ENCODE measurements at places on chromosomes 1 and 21. TPM values are rescaled to one million over a fixed set of nuclear protein-coding genes. Genes with fewer than 3 reads are reported as not detected.

The RGS13 gene
- total RNA-seq = not detected

The PROK1 gene
- total RNA-seq = not detected

The TRIM58 gene
- not detected for total RNA-seq

The CREG1 gene
- 120 TPM for total RNA-seq

The ANGPTL1 gene
- total RNA-seq = 26.6 TPM

The PLA2G2C gene
- not detected for total RNA-seq

The CFAP141 gene
- not detected for total RNA-seq

The MYOG gene
- total RNA-seq = not detected

The PEAR1 gene
- total RNA-seq = 16.7 TPM

The PCP4 gene
- not detected for total RNA-seq

Data from cardiac atrium fibroblast (primary cell).